ENCODE measurements at places on chromosomes 13 and 19. TPM values are rescaled to one million over a fixed set of nuclear protein-coding genes. Genes with fewer than 3 reads are reported as not detected.
A peak's percentile ranks its signal among the peaks of the same experiment; 100 is the strongest.

DNA sequence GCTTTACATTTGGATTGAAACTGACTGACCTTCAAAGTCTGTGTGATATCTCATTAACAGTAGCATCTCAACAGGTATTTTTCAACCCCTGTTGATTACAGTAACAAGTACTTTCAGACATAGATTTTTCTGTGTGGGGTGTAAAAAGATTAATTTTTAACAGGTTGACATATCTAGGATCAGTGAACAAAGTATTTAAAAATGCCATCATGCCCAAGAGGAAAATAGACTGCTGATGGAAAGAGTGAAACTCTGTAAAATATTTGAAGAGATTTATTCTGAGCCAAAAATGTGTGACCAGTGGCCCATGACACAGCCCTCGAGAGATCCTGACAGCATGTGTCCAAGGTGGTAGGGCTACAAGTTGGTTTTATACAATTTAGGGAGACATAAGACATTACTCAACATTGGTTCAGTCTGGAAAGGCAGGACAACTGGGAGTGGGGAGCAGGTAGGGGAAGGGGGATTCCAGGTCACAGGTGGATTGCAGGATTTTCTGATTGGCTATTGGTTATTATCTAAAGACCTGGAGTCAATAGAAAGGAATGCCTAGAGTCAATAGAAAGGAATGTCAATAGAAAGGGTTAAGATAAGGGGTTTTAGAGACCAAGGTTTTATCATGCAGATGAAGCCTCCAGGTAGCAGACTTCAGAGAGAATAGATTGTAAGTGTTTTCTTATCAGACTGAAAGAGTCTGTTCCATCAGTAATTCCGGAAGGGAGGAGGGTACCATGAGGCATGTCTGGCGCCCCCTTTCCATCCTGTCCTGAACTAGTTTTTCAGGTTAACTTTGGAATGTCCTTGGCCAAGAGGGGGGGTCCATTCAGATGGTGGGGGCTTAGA is 29.1 kb downstream of the TNFRSF19 start:
- no peak for DNase-seq

GRCh38 chr19:14434543-14435319 is 1.6 kb downstream of the PKN1 start:
- peak; percentile 31 for DNase-seq

DNA sequence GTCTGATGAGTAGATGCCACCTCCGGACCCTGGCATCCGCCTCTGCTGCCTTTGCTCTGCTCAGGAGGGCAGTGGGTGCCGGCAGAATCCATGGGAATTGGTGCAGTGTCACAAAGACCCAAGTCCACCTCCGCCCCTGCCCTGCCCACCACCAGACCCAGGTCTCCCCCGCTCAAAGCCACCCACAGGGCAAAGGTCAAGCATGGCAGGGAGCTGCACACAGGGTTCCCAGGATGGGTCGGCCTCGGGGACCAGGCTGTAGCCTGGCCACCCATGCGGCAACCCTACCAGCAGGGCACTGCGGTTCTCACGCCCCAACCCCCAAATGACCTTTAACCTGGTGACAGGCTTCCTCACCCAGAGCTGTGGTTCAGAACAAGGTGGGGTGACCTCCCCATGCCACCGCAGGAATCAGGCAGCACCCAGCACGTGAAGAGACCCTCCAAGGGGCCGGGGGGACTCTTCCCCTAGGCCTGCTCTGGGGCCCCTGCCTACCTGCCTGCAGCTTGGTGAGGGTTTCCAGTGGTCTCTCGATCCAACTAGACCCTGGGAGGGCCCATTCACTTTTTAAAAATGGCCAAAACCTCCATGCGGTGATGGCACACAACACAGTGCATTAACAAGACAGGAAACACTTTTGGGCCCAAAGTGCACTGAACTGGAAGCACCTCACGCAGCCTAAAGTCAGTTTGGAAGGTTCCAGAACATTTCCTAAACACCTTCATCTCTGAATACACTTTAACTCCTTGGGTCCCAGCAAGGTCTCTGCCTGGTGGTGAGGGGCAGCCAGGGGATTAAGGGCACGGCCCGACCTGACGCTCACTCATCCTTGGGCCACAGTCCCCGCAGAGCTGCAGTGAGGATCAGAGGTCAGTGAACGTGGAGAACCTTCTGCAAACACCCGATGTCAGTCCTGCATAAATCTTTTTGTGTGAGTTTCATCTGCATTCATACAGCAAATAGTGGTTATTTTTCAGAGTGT is 11.0 kb downstream of the GAS6 start:
- DNase-seq = no peak

DNA sequence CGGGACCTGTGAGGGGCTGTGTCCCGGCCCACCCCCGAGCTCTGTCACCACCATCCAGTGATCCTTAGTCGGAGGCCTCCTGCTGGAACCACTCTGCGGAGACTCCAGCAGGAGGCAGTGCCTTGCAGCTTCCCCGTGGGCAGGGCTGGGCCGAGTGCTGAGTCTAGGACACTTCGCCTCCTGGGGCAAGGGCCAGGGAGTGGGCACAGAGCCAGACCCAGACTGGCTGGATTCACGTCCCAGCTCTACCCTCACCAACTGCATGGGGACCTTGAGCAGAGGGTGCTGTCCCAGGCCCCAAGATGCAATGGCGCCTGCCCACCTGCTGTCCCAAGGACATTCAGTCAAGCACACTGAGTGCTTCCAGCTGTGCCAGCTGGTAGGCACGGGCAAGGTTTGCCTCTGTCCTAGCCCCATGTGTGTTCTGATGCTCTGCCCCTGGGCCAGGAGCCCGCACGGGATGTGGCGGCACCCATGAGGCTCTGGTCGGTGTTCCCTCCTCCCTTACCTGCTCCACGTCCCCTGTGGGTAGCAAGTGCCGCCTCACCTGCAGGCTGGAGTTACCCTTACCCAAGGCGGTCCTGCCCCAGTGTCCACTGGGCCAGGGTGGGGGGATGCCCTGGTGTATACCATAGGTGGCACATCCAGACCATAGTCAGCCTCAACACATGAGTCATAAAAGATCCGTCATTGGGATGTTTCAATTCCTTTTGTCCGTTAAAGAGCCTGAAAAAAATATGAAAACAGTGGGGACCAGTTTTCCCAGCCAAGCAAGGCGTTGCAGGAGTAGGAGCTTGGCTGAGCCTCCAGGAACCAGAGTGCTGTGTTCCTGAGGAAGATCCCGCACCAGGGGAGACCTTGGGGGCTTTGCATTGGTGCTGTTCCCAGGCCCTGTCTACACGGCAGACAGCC is 7.4 kb downstream of the FZR1 start:
- no peak for DNase-seq

- no peak for DNase-seq
Measured at GRCh38 chr13:46698014-46698413, 98.9 kb downstream of the ESD start.

DNA sequence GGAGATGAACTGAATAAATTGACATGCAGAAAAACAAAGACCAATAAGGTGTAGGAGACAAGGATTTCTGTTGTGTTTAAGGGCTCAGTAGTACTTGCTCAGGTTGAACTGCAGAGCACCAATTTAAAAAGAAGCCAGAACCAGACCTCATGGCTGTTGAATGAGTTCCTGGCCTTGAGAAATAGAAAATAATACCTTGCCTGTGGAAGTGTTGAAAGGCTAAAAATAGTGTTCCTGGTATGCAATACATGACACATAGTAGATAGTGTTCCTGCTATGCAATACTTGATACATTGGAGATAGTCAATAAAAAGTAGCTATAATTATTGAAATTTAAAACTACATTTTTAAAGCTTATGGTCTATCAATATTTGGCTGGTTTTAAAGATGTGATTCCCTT is 595.8 kb downstream of the PCDH9 start:
- DNase-seq = no peak

- no peak for DNase-seq
Measured at GRCh38 chr13:86725105-86725504, 925.9 kb upstream of the SLITRK6 start.

- no peak for DNase-seq
Measured at GRCh38 chr13:32545083-32545482, 6.5 kb upstream of the N4BP2L2 start.

GRCh38 chr13:96710166-96710862 is 284.0 kb downstream of the OXGR1 start:
- no peak for DNase-seq

GRCh38 chr13:28459911-28460310 is 35.0 kb downstream of the FLT1 start:
- no peak for DNase-seq

Gene FFAR1
- not detected for total RNA-seq

Gene JAK3
- 12.1 TPM for total RNA-seq

Gene USHBP1
- total RNA-seq = 40.0 TPM

Gene ZNF714
- total RNA-seq = 2.9 TPM

Gene SYCN
- not detected for total RNA-seq

Gene FSD1
- total RNA-seq = 20.9 TPM
